ENCODE measurements at places on chromosomes 3 and 15. TPM values are rescaled to one million over a fixed set of nuclear protein-coding genes. Genes with fewer than 3 reads are reported as not detected.
A peak's percentile ranks its signal among the peaks of the same experiment; 100 is the strongest.

P2RY1 gene
- polyA plus RNA-seq, result not detected

SETD2 gene
- 14.2 TPM for polyA plus RNA-seq

RPLP1 gene
- polyA plus RNA-seq, result 1,118 TPM

GALNT15 gene
- polyA plus RNA-seq, result 0.05 TPM

ULK4 gene
- 6.7 TPM for polyA plus RNA-seq

GOLGA8J gene
- not detected for polyA plus RNA-seq

SNAPC5 gene
- polyA plus RNA-seq, result 14.8 TPM

ARL8B gene
- polyA plus RNA-seq, result 15.6 TPM

MANF gene
- polyA plus RNA-seq, result 47.6 TPM

FGD5 gene
- polyA plus RNA-seq, result 0.17 TPM

DNA sequence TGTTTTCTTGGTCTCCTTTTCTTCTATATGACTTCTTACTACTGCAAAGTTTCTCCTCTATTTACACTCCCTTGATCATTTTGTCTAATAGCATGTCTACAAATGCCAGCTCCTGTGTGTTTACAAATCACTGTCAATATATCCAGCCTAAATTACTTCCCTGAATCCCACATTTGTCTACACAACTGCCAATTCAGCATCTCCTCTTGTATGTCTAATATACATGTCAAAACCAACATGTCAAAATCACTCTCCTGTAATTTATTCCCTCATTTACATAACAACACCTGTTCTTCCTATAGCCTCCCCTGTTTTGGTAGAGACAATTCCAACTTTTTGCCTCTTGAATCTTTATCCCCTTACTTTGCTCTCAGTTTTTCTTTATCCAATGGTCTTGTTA is 359.3 kb downstream of the PLOD2 start:
- H3K27me3 ChIP-seq, result no peaks in the 10 kb centered on the region
- H3K4me1 ChIP-seq, result no peaks in the 10 kb centered on the region
- H3K4me3 ChIP-seq, result no peak overlapping the region
- DNase-seq, result no peak
- H3K36me3 ChIP-seq, result no peaks in the 10 kb centered on the region

- H3K36me3 ChIP-seq, result no peaks in the 10 kb centered on the region
- DNase-seq, result no peak
- 0 out of 2 replicates have a peak, but pooled peaks cover 19% of the 10 kb centered on the region for H3K4me1 ChIP-seq
These were observed 47.2 kb upstream of the SLC6A11 start for GRCh38 chr3:10768708-10769394.

DNA sequence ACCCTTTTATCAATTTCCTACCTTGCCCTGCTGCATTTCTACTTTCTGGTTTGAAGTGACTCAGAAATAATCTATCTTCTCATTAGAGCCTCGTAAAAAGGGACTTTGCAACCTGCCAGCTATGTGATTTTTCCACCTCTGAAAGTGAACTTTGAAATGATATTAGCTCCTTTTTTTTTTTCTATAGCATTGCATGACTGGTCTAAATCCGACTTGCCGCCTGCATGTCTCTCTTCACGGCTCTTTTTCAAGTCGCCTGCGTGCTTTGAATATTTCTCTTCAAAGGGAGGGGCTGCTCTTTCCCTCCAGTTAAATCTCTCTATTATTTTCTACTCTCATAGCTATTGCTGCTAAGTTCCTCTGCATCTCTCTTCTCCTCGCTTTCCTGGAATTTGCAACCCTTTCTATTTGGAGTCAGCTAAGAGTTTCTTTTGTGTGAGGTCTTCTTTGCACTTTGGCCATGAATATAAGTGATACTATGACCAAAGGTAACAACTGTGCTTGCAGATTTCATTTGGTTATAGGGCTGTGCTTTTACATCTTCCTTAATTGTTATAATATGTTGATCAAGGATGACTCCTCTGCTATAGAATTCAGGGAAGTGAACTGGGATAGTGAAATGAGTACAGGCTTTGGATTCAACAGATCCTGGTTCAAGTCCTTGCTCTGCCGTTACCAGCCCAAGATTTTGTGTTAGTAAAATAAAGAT is 541.1 kb downstream of the AGBL1 start:
- DNase-seq, result peak; percentile 2
- no peaks in the 10 kb centered on the region for H3K36me3 ChIP-seq
- no peak overlapping the region for H3K27ac ChIP-seq
- no peaks in the 10 kb centered on the region for H3K27me3 ChIP-seq

DNA sequence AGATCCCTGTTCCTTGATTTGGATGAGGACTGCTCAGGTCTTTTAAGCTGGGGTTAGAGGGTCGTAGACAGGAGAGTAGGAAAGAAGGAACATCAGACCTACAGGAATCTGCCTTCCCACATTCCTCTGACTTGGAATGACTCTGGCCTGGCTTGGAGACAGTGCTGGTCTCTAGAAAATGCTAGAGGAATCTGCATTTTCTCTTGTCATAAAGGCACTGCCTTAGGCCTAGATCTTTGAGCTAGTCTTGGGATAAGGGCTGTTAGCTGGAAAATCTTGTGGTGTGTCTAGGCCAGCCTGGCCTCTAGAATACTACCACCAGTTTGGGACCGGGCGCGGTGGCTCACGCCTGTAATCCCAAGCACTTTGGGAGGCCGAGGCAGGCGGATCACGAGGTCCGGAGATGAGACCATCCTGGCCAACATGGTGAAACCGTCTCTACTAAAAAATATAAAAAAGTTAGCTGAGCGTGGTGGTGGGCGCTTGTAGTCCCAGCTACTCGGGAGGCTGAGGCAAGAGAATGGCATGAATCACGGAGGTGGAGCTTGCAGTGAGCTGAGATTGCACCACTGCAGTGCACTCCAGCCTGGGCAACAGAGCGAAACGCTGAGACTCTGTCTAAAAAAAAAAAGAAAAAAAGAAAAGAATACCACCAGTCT is 17.3 kb upstream of the BSN start:
- no peak overlapping the region for H3K4me3 ChIP-seq
- peaks cover 42% of the 10 kb centered on the region for H3K4me1 ChIP-seq
- no peak for DNase-seq

GRCh38 chr15:88804257-88804656 is 1.0 kb downstream of the ACAN start:
- DNase-seq, result no peak
- no peak overlapping the region for H3K27ac ChIP-seq
- H3K27me3 ChIP-seq, result peaks cover 60% of the 10 kb centered on the region
- no peaks in the 10 kb centered on the region for H3K36me3 ChIP-seq
- no peaks in the 10 kb centered on the region for H3K4me1 ChIP-seq
- H3K4me3 ChIP-seq, result no peak overlapping the region

GRCh38 chr3:39106281-39106811 is 1.1 kb downstream of the GORASP1 start:
- no peaks in the 10 kb centered on the region for H3K36me3 ChIP-seq
- peak overlapping the region; percentile 72 for H3K27ac ChIP-seq

DNA sequence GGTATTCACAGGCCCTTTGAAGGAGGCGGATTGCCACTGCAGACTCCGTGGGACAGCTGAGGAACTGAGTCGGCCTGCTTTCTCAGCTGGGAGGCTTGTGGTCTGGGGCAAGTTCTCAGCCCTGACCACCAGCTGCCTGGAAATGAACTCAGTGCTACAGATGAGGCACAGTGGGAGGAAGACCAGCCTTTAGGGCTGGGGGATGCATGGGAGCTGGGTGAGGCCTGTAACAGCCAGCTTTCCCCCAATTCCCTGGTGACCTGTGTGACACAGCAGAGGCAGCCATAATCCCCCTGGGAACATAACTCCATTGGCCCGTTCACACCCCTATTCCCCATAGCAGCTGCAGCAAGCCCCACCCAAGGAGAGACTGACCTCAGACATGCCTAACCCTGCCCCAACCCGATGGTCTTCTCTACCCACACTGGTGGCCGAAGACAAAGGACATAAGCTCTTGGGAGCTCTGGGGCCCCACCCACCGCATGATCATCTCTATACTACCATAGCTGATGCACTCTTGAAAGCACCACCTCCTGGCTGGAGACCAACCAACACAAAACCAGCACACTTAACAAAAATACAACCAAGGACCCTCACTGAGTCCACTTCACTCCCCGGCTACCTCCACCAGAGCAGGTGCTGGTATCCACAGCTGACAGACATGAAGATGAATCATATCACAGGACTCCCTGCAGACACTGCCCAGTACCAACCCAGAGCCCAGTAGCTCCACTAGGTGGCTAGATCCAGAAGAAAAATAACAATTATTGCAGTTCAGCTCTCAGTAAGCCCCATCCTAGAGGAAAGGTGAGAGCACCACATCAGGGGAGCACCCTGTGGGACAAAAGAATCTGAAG is 24.9 kb downstream of the ZMAT3 start:
- H3K36me3 ChIP-seq, result no peaks in the 10 kb centered on the region
- H3K27ac ChIP-seq, result no peak overlapping the region
- DNase-seq, result no peak
- H3K4me3 ChIP-seq, result no peak overlapping the region
- no peaks in the 10 kb centered on the region for H3K27me3 ChIP-seq
- peaks cover 9% of the 10 kb centered on the region for H3K4me1 ChIP-seq

- H3K27me3 ChIP-seq, result no peaks in the 10 kb centered on the region
- no peak overlapping the region for H3K27ac ChIP-seq
- H3K4me3 ChIP-seq, result no peak overlapping the region
- no peaks in the 10 kb centered on the region for H3K36me3 ChIP-seq
- H3K4me1 ChIP-seq, result no peaks in the 10 kb centered on the region
- peak; percentile 45 for DNase-seq
These were observed 160.5 kb downstream of the FGF12 start for GRCh38 chr3:192566706-192567290.

DNA sequence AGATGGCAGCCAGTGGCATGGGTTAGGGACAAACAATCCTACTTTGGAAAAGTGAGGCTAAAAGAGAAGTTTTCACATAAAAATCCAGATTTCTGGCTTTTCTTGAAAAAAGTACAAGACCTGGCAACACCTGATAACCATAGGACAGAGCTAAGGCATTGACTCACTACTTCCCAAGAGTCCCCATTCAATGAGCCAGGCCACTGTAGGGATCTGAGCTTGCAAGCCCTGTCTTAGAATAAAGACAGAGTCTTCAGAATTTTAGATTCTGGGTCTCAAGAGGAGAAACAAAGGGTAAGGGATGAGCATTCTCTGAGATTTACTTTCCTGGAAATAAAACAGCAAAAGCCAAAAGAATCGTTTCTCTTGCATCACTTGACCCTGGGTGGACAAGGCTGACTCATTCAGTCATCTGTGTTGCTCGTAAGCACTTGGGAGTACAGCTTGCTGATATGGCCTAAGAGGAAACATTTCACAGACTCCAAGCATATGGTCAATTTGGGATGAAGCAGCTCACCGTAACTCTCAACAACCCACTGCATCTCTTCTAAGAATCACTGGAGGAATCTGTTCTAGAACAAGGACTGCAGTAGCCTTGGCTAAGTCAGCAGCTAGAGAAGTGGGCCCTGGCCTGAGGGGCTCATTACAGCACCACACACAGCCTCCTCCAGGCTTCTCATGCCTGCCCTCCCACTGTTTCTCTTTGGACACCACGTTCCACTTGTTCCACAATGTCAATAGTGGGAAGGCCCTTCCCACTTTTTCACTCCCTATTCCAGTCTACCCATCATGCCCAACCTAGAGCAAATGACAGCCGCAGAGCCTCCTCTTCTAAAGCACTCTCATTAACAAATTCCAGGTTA is 86.2 kb downstream of the RFTN1 start:
- no peaks in the 10 kb centered on the region for H3K36me3 ChIP-seq
- no peak for DNase-seq
- no peak overlapping the region for H3K27ac ChIP-seq
- peaks cover 1% of the 10 kb centered on the region for H3K27me3 ChIP-seq
- H3K4me3 ChIP-seq, result no peak overlapping the region
- H3K4me1 ChIP-seq, result no peaks in the 10 kb centered on the region

GRCh38 chr3:145869958-145870357 is 291.0 kb downstream of the PLOD2 start:
- DNase-seq, result no peak
- no peaks in the 10 kb centered on the region for H3K27me3 ChIP-seq
- H3K4me1 ChIP-seq, result no peaks in the 10 kb centered on the region
- no peak overlapping the region for H3K27ac ChIP-seq
- H3K36me3 ChIP-seq, result no peaks in the 10 kb centered on the region
- H3K4me3 ChIP-seq, result no peak overlapping the region

DNA sequence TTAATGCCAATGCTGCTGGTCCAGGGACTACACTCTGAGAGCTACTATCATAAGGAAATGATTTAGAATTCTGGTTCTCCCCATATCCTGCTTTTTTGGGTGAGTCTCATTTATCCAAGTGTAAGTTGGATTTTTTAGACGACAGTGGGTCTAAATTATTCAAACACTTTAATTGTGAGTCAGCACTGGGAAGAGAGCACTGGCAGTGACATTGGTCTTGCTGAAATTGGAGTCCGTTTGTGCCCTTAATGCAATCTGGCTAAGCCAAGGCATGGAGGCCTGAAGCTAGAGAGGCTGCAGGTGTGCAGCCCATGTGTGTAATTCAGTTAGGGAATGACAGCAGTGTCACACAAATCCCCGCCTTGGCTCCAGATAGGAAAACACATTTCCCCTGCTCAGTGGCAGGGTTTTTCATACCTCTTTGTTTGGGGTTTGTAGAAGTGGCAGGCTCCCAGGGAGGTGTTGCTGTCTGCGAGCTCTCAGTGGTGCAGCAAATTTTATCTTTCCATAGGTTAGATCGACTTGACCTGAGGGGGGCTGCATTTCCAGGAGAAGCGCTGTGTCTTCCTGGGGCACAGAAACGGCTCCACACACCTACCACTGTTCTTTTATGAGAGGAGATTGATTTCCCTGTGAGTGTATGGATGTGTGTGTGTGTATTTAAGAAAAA is 197.7 kb downstream of the CD47 start:
- H3K4me3 ChIP-seq, result no peak overlapping the region
- no peaks in the 10 kb centered on the region for H3K36me3 ChIP-seq
- peaks cover 10% of the 10 kb centered on the region for H3K27me3 ChIP-seq
- no peaks in the 10 kb centered on the region for H3K4me1 ChIP-seq
- DNase-seq, result no peak
- no peak overlapping the region for H3K27ac ChIP-seq

DNA sequence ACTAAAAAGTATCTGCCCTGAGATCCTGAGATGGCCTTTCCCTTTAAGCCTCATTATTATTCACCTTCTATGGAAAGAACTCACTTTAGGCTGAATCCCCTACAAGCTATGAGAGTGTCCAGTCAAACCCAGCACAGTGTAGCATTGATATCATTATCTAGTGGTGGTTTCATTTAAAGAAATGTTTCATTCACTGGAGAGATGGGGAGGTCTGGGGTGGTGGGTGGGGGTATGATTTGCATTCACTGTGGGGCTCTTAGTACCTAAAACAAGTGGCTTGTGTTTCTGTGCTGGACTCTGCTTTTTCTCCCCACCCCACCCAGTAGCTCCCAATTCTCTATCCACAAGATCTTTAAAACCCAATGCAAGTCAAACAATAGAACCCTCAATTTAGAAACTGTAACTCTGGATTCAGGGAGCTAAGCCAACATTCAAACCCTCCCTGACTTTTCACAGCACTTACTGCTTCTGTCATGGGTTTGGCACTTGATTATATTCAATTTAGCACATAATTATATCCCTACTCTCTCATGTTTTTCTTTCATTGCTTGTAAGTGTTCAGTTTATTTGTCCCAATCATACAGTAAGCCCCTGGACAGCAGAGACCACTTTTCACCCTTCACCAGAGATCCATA is 310.5 kb upstream of the THBS1 start:
- peaks cover 80% of the 10 kb centered on the region for H3K4me1 ChIP-seq
- no peaks in the 10 kb centered on the region for H3K36me3 ChIP-seq
- H3K27ac ChIP-seq, result no peak overlapping the region
- H3K27me3 ChIP-seq, result no peaks in the 10 kb centered on the region
- no peak overlapping the region for H3K4me3 ChIP-seq
- DNase-seq, result no peak

GRCh38 chr3:39143051-39143885 is 10.1 kb downstream of the CSRNP1 start:
- no peak overlapping the region for H3K27ac ChIP-seq
- H3K4me3 ChIP-seq, result no peak overlapping the region
- no peaks in the 10 kb centered on the region for H3K27me3 ChIP-seq
- peaks cover 28% of the 10 kb centered on the region for H3K36me3 ChIP-seq

Measured in HepG2 (cell line).